Chondrocyte (in vitro differentiated cells): ENCODE measurements at places on chromosomes 12 and 14.

- no peak overlapping the region for H3K27ac ChIP-seq
- H3K36me3 ChIP-seq = no peaks in the 10 kb centered on the region
- no peaks in the 10 kb centered on the region for H3K4me1 ChIP-seq
- no peak for DNase-seq
- peaks cover 13% of the 10 kb centered on the region for H3K27me3 ChIP-seq
Observed at GRCh38 chr12:67154901-67155300, 114.3 kb upstream of the CAND1 start.

- no peak overlapping the region for H3K27ac ChIP-seq
- H3K36me3 ChIP-seq = peaks cover 6% of the 10 kb centered on the region
- DNase-seq = no peak
- H3K4me3 ChIP-seq = no peak overlapping the region
- no peaks in the 10 kb centered on the region for H3K4me1 ChIP-seq
Observed at GRCh38 chr12:10601860-10602259, 11.5 kb downstream of the MAGOHB start.

GRCh38 chr12:120810021-120810420 is 84.4 kb downstream of the ACADS start:
- peaks cover 11% of the 10 kb centered on the region for H3K36me3 ChIP-seq
- H3K4me1 ChIP-seq = peaks cover 4% of the 10 kb centered on the region
- H3K27ac ChIP-seq = no peak overlapping the region
- H3K4me3 ChIP-seq = no peak overlapping the region
- DNase-seq = no peak
- no peaks in the 10 kb centered on the region for H3K27me3 ChIP-seq

- H3K4me1 ChIP-seq = peaks cover 48% of the 10 kb centered on the region
- no peak overlapping the region for H3K4me3 ChIP-seq
- no peaks in the 10 kb centered on the region for H3K27me3 ChIP-seq
- H3K27ac ChIP-seq = no peak overlapping the region
- no peak for DNase-seq
- H3K36me3 ChIP-seq = peaks cover 2% of the 10 kb centered on the region
Observed at GRCh38 chr14:61196792-61197191, 84.3 kb downstream of the TMEM30B start.

GRCh38 chr12:98431089-98431488 is 84.3 kb upstream of the TMPO start:
- H3K4me1 ChIP-seq = peaks cover 11% of the 10 kb centered on the region
- H3K27ac ChIP-seq = no peak overlapping the region
- H3K27me3 ChIP-seq = no peaks in the 10 kb centered on the region
- H3K4me3 ChIP-seq = no peak overlapping the region
- peaks cover 4% of the 10 kb centered on the region for H3K36me3 ChIP-seq
- DNase-seq = no peak

DNA sequence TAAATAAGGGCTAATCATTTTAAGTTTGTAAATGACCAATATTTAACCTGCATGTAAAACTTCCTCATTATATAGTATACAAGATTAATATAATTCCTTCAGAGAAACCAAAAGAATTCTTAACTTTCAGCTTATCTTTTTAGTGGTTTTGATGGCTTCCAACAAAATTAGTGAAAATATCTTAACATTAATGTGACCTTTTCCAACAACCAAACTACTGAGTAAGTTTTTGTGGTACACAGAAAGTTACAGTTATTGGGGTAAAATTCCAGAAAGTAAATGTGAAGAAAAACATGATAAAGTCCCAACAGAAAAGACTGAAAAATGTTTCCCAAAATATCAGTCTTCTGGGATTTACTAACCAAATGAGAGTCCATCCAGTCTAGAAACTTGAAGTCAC is 111.0 kb upstream of the PDE3A start:
- peaks cover 29% of the 10 kb centered on the region for H3K4me1 ChIP-seq
- no peak for DNase-seq
- H3K27me3 ChIP-seq = no peaks in the 10 kb centered on the region
- no peaks in the 10 kb centered on the region for H3K36me3 ChIP-seq

DNA sequence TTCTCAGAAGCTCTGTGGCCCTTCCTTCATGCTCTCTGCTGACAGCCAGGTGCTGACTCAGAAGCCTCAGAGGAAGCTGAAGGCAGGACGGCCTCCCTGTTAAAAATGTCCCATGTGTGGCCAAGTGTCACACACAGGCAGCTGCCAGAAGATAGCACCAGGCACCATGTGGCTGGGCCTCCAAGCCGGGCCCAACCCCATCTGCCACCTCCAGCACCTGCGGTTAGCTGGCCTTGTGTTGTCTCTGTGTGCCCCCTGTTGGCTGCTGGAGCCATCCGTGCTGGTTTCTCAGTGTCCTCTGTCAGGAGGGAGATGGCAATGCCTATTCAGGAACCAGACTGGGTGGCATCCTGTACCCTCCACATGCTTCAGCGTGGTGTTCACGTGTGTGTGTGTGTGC is 63.2 kb downstream of the TSPAN11 start:
- DNase-seq = no peak
- H3K36me3 ChIP-seq = no peaks in the 10 kb centered on the region
- H3K4me3 ChIP-seq = no peak overlapping the region
- no peaks in the 10 kb centered on the region for H3K4me1 ChIP-seq

- no peak for DNase-seq
- no peaks in the 10 kb centered on the region for H3K27me3 ChIP-seq
- no peak overlapping the region for H3K27ac ChIP-seq
- H3K36me3 ChIP-seq = no peaks in the 10 kb centered on the region
Observed at GRCh38 chr14:99772371-99773283, 20.6 kb upstream of the EML1 start.

- peak overlapping the region; percentile 97 for H3K27ac ChIP-seq
- peaks cover 10% of the 10 kb centered on the region for H3K36me3 ChIP-seq
Observed at GRCh38 chr14:20412411-20412810, 890 bp downstream of the TEP1 start.

DNA sequence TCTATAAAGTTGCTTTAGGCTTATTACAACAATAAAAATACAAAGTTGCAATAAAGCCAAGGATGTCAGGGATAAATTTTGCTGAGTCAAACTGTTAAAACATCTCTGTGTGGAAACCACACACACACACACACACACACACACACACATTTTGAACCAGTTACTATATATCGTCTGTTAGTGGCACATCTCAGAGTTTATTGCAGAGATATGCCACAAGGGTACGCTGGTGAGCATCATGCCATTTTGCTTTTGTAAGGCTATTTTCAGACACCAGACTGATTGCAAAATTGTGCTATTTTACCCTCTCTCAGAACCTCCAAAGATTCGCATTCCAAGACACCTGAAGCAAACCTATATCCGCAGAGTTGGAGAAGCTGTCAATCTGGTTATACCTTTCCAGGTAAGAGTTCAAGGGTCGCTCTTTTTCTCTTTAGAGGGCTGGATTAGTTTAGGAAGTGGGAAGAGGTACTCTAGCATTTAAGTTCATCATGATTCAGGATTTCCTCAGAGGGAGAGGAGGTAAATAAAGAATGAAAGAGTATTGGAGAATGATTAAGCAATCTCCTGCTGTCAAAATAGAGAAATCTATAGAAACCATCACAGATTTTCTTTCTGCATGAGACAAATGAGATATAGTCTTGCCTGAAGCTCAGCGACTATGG is 27.3 kb upstream of the CHPT1 start:
- DNase-seq = no peak
- H3K4me3 ChIP-seq = no peak overlapping the region
- H3K27me3 ChIP-seq = peaks cover 8% of the 10 kb centered on the region
- no peaks in the 10 kb centered on the region for H3K36me3 ChIP-seq
- no peak overlapping the region for H3K27ac ChIP-seq

DNA sequence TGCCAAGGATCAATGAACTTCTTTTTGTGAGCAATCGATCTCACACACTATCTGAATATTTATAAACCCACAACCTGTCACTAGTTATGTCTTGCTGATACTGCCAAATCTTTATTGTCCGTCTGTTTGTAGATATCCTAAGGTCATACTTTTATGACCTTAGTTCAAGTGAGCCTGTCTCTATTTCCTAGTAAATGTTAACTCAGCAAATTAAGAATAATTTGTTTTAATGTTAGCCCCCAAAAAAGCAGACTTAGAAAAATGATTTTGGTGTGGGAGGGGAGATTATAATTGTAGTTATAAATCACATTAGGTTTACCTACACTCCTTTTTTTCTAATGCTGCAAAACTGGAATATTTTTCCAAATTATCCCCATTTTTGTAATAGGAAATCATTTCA is 9.4 kb downstream of the STYK1 start:
- H3K27ac ChIP-seq = no peak overlapping the region
- no peaks in the 10 kb centered on the region for H3K36me3 ChIP-seq
- no peaks in the 10 kb centered on the region for H3K4me1 ChIP-seq
- peaks cover 2% of the 10 kb centered on the region for H3K27me3 ChIP-seq

DNA sequence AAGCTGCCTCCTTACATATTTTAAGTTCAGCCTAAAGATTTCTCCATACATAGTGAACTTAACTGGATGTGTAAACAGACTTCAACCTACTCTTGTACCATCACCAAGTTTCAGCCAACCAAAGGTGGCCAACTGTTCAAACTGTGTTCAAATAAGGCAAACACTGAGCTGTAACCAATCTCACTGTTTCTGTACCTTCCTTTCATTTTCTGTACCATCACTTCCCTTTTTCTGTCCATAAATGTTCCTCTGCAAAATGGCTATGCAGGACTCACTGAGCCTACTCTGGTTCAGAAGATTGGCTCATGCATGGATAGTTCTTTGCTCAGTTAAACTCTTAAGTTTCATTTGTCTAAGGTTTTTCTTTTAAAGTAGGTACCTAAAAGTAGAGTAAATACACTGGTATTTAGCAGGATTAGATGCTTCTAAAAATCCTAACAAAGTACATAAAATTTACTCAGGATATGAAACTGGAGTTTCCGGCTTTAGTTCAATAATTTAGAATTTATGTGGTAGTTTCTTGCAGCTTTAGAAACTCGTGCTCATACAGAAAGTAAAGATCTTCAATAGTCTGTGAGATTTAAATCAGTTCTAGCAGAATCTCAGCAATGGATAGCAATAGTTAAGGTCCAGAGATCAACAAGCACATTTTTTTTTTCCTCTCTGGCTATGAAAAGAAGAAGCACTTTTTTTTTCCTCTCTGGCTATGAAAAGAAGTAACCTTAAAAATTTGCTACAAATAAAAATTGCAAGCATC is 282.0 kb upstream of the PPFIA2 start:
- DNase-seq = no peak
- H3K27ac ChIP-seq = no peak overlapping the region
- H3K36me3 ChIP-seq = no peaks in the 10 kb centered on the region
- peaks cover 6% of the 10 kb centered on the region for H3K27me3 ChIP-seq

GRCh38 chr12:126617312-126617711 is 1552.1 kb downstream of the AACS start:
- no peaks in the 10 kb centered on the region for H3K36me3 ChIP-seq
- no peaks in the 10 kb centered on the region for H3K4me1 ChIP-seq
- H3K27ac ChIP-seq = no peak overlapping the region

- H3K36me3 ChIP-seq = no peaks in the 10 kb centered on the region
- DNase-seq = no peak
- no peak overlapping the region for H3K27ac ChIP-seq
- H3K27me3 ChIP-seq = no peaks in the 10 kb centered on the region
- no peak overlapping the region for H3K4me3 ChIP-seq
Observed at GRCh38 chr14:94536836-94537235, 24.4 kb upstream of the SERPINA4 start.

DNA sequence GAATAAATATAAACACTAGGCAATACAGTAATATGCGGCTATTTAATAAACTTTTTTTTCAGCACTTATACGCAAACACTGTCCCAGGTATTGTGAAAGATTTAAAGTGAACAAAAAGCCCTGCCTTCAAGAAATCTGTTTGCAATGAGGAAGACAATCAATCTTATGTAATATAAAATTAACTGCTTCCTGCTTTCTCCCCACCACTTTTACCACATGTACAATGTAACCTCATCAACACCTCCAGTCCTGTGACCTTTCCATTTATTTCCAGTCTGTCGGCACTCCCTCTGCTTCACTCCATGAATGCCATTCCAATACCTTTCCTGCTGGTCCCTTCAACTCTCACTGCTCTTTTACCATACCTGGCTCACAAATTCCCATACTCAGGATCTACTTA is 10.5 kb downstream of the SNX6 start:
- no peak for DNase-seq
- H3K27me3 ChIP-seq = no peaks in the 10 kb centered on the region
- peaks cover 16% of the 10 kb centered on the region for H3K36me3 ChIP-seq
- no peak overlapping the region for H3K4me3 ChIP-seq

GRCh38 chr12:53935383-53936341 is 3.0 kb upstream of the HOXC13 start:
- H3K27ac ChIP-seq = no peak overlapping the region
- peak overlapping the region; percentile 52 for H3K4me3 ChIP-seq
- H3K36me3 ChIP-seq = no peaks in the 10 kb centered on the region
- peaks cover 86% of the 10 kb centered on the region for H3K27me3 ChIP-seq
- H3K4me1 ChIP-seq = peaks cover 6% of the 10 kb centered on the region

GRCh38 chr14:63465347-63465746 is 77.8 kb downstream of the PPP2R5E start:
- H3K36me3 ChIP-seq = no peaks in the 10 kb centered on the region
- no peak overlapping the region for H3K27ac ChIP-seq
- no peaks in the 10 kb centered on the region for H3K27me3 ChIP-seq
- peaks cover 26% of the 10 kb centered on the region for H3K4me1 ChIP-seq
- DNase-seq = no peak

DNA sequence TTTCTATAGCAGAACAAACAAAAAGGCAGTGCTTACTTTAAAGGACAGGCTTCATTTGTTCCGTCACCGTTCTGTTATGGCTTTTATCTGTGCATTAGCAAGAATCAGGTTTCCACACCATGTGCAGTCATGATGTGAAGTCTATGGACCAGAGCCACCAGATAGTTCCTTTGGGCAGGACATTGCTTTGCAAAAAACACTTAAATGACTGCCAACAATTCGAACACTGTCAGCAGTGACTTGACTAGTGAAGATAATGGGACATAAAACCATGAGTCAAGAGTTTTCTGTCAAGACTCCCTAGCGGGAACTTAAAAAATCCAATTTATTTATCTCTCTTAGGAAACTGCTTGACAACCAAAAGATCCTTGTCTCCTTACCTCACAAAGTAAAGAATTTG is 80.3 kb downstream of the NKX2-1 start:
- H3K4me3 ChIP-seq = no peak overlapping the region
- H3K27me3 ChIP-seq = peaks cover 39% of the 10 kb centered on the region
- no peak overlapping the region for H3K27ac ChIP-seq
- H3K4me1 ChIP-seq = no peaks in the 10 kb centered on the region

- peaks cover 2% of the 10 kb centered on the region for H3K36me3 ChIP-seq
- H3K27ac ChIP-seq = no peak overlapping the region
- no peaks in the 10 kb centered on the region for H3K27me3 ChIP-seq
- DNase-seq = no peak
- H3K4me1 ChIP-seq = peaks cover 41% of the 10 kb centered on the region
- H3K4me3 ChIP-seq = peak overlapping the region; percentile 91
Observed at GRCh38 chr14:99971087-99971940, 93.9 kb upstream of the EVL start.

GRCh38 chr12:20393707-20394106 is 25.4 kb downstream of the PDE3A start:
- H3K36me3 ChIP-seq = no peaks in the 10 kb centered on the region
- no peak overlapping the region for H3K27ac ChIP-seq
- DNase-seq = no peak
- H3K27me3 ChIP-seq = no peaks in the 10 kb centered on the region
- H3K4me3 ChIP-seq = no peak overlapping the region
